ENCODE measurements at places on chromosomes 3 and 15.
A peak's percentile ranks its signal among the peaks of the same experiment; 100 is the strongest.

DNA sequence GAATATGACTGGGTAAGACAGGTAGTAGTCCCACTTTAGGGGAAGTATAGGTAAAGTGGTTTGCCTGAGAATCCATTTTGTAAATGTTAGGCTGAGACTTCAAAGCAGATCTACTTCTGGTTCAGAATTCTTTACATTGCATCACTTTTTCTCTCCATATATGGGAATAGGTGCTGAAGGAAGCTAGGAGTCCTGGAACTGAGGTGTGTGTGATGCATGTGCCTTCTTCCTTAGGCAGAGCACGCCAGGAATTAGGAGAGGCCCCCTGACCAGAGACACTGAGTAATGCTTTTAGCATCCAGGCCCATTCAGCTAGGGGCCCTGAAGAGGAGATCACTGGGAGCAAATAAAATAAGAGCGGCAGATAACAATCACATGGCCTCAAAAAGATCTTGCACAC, 69.2 kb upstream of the DCP1A start:
- DNase-seq: no peak

GRCh38 chr15:88651971-88652370, 13.2 kb downstream of the ISG20 start:
- DNase-seq: no peak

DNA sequence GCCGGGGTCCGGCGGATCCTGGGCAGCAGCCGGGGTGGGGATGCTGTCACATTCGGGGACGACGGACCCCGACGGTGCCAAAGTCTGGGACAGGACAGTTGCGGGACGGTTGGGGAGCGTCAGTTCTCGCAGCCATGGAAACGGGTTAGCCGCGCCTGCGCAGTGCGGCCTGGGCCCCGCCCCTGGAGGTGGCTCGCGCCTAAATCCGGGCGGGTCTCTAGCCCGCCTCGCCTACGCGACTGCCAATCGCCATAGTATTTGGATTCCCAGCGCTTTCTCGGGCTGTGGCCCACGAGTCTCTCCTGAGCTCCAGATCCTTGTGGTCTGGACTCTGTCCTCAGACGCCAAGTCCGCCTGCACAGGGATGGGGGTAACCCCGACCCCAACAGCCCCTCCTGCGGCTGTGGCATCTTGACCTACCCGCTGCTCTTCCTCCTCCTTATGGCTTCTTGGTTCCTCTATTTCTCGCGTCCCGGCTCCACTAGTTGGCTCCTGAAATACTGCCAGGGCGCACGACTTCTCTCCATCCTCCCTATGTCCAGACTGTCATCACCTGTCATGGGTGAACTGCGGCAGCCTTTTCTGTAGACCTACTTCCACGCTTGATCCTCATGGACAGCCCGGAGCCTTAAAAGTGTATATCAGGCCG, at the start of gene ZMYND10:
Gene ZMYND10, minus strand, starts transcription at position 147 of the 649 bp plus-strand sequence. CDS start 153 bp downstream, outside the sequence.
- DNase-seq: peak; percentile 80

GRCh38 chr15:42332331-42332730, 27.0 kb upstream of the CAPN3 start:
- no peak for DNase-seq

DNA sequence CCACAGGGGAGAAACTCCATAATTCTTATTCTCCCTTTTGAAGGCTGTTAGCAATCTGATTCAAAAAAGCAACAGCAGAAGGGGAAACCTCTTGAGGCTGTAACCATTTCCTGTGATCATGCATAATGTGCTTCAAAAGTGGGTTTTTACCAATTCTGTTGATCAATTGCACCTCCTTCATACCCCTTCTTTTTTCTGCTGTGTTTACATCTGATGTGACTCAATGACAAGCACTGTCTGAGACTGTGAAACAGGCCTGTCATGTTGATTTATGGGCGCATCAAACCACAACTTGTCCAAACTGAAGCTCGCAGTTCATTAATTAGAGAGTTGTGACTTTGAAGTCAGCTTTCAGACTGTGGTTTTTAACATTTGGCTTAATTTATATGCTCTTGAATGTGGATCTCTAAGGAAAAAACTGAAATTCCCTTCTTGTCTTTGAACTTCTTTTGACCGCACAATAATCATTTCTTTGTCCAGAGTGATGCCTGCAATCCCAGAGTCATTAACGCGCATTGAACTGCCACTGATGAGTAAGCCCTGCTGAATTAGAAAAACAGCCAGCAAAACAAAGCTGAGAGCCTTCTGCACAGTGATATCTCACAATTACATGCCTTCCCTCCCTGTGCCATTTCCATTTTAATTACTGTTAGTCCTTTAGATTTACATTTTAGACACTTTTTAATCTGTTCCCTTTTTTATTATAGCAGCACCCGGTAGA, 532.8 kb downstream of the FOXP1 start:
- DNase-seq: no peak
